ENCODE measurements at places on chromosomes 3 and 15. TPM values are rescaled to one million over a fixed set of nuclear protein-coding genes. Genes with fewer than 3 reads are reported as not detected.

The ISL2 gene
- total RNA-seq: 0.59 TPM

The INO80 gene
- total RNA-seq: 33.1 TPM

The GORASP1 gene
- total RNA-seq: 27.2 TPM

The SPTBN5 gene
- 1.0 TPM for total RNA-seq

The PLSCR1 gene
- total RNA-seq: 87.2 TPM

The MB21D2 gene
- 5.5 TPM for total RNA-seq

The ROPN1 gene
- not detected for total RNA-seq

The ZNF774 gene
- 1.8 TPM for total RNA-seq

The KLHL40 gene
- not detected for total RNA-seq

The GOLGA8H gene
- total RNA-seq: 0.16 TPM

The PLA2G4F gene
- total RNA-seq: not detected

The ROBO2 gene
- not detected for total RNA-seq

The PLAAT1 gene
- not detected for total RNA-seq

The B3GALNT1 gene
- 1.2 TPM for total RNA-seq

The ESYT3 gene
- 1.2 TPM for total RNA-seq

The CCDC14 gene
- total RNA-seq: 48.1 TPM

The DNASE1L3 gene
- total RNA-seq: not detected

The CSTA gene
- not detected for total RNA-seq

The RGMA gene
- not detected for total RNA-seq

The C2CD4A gene
- not detected for total RNA-seq

The GASK1A gene
- 0.09 TPM for total RNA-seq

The C3orf52 gene
- 9.0 TPM for total RNA-seq

The GRK7 gene
- not detected for total RNA-seq

The ATP8B4 gene
- total RNA-seq: 22.5 TPM

The NR2E3 gene
- total RNA-seq: not detected

Measured in T-helper 2 cell treated with Interferon-gamma antibody and Interleukin-4, amounts not matched to agents 100 ng/mL and 5 ng/mL, for 36 hours (primary cell).